Spleen (tissue), 13 donors: ENCODE measurements at places on chromosomes 2 and 18. TPM values are rescaled to one million over a fixed set of nuclear protein-coding genes. Genes with fewer than 3 reads are reported as not detected.

DNA sequence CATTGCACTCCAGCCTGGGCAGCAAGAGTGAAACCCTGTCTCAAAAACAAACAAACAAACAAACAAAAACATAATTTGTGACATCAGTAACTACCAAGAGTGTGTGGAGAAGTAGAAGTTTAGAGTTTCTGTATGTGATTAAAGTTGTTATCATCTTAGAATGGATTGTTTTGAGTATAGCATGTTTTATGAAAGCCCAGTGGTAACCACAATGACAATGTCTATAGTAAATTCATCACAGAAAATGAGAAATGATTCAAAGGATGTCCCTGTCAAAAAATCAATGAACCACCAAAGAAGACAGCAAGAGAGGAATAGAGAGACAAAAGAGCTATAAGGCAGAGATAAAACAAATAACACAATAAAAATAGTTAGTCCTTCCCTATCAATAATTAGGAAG is 1299.2 kb downstream of the CNTNAP5 start:
- H3K4me1 ChIP-seq = no peaks in the 10 kb centered on the region
- no peak overlapping the region for H3K27ac ChIP-seq
- no peak overlapping the region for H3K4me3 ChIP-seq
- H3K36me3 ChIP-seq = no peaks in the 10 kb centered on the region

DNA sequence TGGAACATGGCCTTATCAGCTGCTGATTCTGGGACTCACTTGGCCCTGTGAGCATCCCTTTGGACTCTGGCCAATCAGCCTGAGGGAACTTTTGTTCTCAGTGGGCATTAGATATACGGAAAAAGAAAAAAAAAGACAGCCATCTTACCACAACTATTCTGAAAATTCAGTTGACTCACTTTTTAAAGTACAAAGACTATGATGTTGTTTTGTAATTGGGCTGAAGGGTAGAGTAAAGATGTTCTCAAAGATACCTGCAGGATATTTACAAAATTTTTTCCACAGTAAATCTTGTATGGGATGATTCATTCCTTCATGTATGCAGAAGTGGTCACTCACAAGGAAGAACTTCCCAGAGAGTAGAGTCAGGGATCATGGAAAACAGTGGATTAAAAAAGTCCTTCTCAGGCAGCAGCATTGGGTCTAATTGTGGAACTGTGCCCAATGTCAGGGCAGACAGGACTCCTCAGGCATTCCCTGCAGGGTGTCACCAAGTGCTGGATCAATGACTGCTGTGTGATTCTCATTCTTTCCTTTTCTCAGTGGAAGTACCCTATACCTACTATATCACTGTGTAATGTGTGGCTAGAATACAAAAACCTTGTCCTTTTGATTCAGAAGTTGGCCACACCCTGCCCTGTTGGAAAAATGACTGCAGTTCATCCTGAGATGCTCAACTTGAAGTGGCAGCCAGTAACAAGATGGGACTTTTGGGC is 35.4 kb downstream of the SULT1C4 start:
- no peak overlapping the region for H3K4me3 ChIP-seq
- no peaks in the 10 kb centered on the region for H3K36me3 ChIP-seq
- no peaks in the 10 kb centered on the region for H3K4me1 ChIP-seq
- no peak for DNase-seq
- no peak overlapping the region for H3K27ac ChIP-seq
- no peaks in the 10 kb centered on the region for H3K27me3 ChIP-seq

DLX2 gene
- total RNA-seq = not detected

- no peaks in the 10 kb centered on the region for H3K36me3 ChIP-seq
- peaks cover 9% of the 10 kb centered on the region for H3K4me1 ChIP-seq
Measured at GRCh38 chr2:174487820-174488162, 962 bp upstream of the GPR155 start.

- H3K27me3 ChIP-seq = no peaks in the 10 kb centered on the region
- H3K4me3 ChIP-seq = no peak overlapping the region
- no peak for DNase-seq
- H3K27ac ChIP-seq = no peak overlapping the region
- H3K4me1 ChIP-seq = peaks cover 77% of the 10 kb centered on the region
Measured at GRCh38 chr2:136215449-136215848, 97.5 kb upstream of the CXCR4 start.

GLS gene
- total RNA-seq = 191 TPM

- DNase-seq = peak; percentile 29
- no peaks in the 10 kb centered on the region for H3K27me3 ChIP-seq
- no peaks in the 10 kb centered on the region for H3K4me1 ChIP-seq
- no peak overlapping the region for H3K27ac ChIP-seq
- H3K4me3 ChIP-seq = no peak overlapping the region
Measured at GRCh38 chr2:238939521-238940403, 91.9 kb downstream of the TWIST2 start.

- H3K27me3 ChIP-seq = no peaks in the 10 kb centered on the region
- DNase-seq = no peak
- no peaks in the 10 kb centered on the region for H3K36me3 ChIP-seq
Measured at GRCh38 chr18:3538954-3539617, 89.1 kb downstream of the TGIF1 start.

GRCh38 chr2:120014226-120014980 is 1.5 kb downstream of the EPB41L5 start:
- no peak for DNase-seq
- H3K27me3 ChIP-seq = no peaks in the 10 kb centered on the region
- no peaks in the 10 kb centered on the region for H3K36me3 ChIP-seq
- H3K4me3 ChIP-seq = no peak overlapping the region
- H3K27ac ChIP-seq = no peak overlapping the region
- H3K4me1 ChIP-seq = no peaks in the 10 kb centered on the region

COL5A2 gene
- total RNA-seq = 12.6 TPM
